Heart left ventricle (tissue), 16 donors: ENCODE measurements at places on chromosomes 5 and 9.

GRCh38 chr5:7410936-7411511 lies 15.1 kb downstream of the ADCY2 start:
- DNase-seq = no peak

DNA sequence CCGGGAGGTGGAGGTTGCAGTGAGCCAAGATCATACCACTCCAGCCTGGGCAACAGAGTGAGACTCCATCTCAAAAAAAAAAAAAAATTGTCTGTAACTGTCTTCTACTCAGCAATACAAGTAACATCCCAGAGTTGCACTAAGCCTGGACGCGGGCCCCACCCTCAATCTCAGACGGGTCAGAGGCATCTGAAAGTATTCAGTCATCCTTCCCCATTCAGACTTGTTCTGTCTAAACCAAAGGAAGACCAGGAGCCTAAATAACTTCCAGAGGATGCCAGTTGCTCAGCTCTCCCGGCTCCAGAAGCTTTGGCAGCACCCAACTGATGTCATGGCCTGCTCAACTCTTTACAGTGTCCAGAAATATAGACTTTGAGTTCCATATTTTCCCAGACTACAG lies 218.6 kb downstream of the AUH start:
- DNase-seq = no peak

DNA sequence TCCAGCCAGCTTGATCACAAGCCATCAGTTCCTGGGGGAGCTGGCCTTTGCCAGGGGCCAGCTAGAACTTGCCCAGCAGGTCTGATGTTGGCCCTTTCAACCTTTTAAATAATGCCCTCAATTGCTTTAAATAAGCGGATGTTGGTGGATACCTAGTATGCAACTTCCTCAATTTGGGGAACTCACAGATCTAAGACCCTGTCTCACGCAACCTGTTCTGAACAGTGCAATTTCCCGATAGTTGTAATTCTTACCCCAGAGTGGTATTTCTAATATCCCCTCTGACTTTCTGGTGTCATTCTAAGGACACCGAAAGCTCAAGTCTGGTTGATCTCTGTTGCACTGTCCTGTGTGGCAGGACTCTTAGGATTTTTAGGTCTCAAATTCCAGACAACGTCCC lies 23.1 kb downstream of the GALNT12 start:
- no peak for DNase-seq

DNA sequence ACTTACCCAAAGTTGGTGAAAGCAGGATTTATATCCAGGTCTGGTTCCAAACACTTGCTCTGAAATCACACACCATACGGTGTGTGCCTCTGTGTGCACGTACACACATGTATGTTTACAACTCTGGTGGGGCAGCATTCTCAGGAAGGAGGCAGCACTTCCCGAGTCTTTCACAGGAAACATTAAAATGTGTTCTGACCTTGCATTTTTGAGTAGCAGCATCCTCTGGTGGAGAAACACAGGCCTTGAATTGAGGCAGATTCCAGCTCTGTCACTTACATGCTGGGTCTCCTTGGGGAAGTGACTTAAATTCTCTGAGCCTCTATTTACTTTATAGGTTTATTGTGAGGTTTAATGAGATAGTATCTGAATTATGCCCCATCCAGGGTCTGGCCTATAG lies 126.4 kb downstream of the RGS3 start:
- DNase-seq = no peak

DNA sequence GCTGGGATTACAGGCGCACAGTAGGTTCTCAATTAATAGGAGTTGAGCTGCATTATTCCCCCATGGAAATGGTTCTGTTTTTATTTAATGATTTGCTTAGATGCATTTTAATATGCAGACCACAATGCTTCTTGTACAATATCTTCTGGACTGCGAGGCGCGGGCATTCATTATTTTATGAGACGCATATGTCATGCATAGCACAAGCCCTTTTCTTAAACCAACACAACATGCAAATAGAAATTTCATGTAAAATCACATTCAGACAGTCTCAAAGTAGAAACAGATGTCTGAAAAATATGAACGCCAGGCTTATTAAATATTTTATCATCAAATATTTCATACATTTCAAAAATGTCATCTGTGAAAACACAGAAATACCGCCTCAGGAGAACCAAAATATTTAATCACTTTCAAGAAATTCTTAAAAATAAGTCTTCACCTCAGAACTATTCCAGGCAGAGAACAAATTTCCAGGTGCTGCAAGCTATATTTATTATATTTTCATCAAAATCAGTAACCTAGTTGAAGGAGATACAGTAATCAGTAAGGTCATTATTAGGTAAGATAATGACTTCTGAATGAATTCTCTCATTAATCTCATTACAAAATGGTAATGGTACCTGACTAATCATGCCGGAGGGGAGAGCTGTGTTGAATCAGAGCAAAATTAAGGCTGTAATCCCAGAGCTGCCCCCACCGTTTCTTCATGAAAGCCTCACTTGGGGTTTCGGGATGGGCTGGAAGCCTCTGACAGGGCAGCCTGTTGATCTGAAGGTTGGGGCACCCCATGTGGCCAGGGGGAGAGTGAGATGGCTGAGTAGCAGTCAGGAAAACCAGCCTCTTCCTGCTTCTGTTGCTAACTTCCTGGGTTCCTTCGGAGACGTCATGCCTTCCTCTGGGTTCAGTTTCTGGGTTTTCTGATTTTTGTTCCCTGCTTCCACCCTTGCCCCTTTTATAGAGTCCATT lies 133.9 kb upstream of the ZNF618 start:
- no peak for DNase-seq

GRCh38 chr9:121268851-121269641 lies 1.1 kb downstream of the GSN start:
- DNase-seq = no peak

DNA sequence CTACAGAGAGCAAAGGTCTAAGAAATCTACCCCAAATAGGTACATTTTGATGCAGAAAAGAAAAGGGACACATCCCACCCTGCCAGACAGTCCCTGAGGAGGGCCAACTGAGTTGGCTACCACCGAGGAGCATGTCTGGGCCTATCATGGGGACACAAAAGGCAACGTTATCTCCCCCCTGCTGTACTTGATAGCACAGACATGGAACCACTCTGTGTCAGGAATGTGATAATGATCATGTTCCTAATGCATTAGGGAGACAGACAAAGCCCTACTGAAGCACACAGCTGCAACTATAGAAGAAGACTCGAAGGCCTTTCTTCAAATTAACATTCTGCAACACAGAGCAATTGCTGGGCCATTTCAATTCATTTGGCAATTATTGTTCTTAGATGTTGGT lies 84.5 kb downstream of the ENC1 start:
- no peak for DNase-seq

DNA sequence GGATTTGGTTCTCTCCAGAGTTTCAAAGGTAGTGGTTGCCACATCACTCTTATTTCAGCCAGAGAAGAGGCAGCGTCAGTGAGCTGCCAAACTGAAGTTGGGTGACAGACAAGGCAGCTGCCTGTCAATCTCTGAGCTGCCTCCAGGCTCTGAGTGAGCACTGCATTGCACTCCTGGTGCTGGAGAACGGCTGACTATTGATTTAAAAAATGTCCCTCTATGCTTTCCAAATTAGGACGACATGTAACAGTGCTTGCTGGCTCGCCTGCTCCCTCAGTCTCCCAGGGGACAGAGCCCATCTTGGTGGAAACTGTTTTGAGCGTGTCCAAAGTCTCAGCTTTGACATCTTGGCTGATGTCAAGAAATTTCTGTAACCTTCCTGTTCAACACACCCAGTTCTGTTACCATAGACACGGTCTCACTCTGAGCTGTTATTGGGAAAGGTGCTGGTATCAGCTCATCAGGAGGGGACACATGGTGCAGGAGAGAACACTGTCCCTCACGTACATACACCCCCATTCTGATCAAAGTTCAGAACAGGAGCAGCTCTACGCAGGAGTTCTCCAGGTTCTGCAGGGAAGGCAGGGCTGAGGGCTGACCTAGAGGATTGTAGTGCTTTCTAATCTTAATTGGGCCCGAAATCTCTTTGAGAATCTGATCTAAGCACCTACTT lies 15.7 kb downstream of the PCDH12 start:
- DNase-seq = no peak

GRCh38 chr5:41186143-41186542 lies 27.2 kb downstream of the C6 start:
- DNase-seq = no peak

DNA sequence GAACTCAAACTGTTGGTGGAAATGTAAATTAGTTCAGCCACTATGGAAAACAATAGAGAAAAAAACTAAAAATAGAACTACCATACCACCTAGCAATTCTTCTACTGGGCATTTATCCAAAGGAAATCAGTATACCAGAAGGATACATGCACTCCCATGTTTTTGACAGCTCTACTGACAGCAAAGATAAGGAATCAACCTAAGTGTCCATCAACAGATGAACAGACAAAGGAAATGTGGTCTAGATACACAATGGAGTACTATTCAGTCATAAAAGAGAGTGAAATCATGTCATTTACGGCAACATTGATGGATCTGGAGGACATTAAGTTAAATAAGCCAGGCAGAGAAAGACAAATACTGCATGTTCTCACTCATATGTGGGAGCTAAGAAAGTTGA lies 21.8 kb upstream of the C9orf40 start:
- no peak for DNase-seq

- DNase-seq = no peak
These were observed 533.2 kb upstream of the SEMA6A start for GRCh38 chr5:117107859-117108258.

DNA sequence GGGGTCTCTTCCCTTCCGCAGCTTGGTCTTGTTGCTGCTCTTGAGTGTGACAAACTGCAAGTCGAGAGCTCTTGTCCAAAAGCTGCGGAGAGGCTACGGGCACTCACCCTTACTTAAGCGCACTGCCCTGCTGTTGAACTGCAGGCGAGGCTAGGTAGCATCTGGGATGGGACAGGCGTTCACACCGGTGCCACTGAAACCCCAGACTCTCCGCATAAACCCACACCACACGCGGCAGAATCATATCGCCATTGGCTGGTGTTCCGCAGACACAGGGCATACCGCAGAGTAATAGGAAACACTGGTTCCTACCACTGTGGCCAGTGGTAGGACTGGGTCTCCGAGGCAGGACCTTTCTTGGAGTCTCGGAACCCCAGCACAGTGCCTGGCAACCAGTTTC lies 2.2 kb upstream of the NPR3 start:
- DNase-seq = no peak

DNA sequence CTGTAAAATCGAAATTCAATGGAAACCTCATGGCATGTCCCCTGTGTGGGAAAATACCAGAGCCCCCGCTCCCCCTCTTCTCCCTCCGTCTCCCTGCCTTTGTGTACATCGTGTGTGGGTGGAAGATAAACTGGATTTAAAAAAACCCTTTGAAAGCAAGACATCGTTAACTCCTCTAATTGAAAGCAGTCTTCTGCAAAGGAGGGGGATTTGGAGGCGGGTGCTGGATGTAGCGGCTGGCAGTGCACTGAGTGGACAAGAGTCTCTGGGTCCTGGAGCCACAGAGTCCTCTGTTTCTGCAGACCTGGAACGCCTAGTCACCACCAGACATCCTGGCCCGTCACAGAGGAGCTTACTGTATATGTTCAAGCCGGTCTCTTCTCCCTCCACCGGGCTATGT lies 169.4 kb downstream of the PAPPA start:
- DNase-seq = no peak

DNA sequence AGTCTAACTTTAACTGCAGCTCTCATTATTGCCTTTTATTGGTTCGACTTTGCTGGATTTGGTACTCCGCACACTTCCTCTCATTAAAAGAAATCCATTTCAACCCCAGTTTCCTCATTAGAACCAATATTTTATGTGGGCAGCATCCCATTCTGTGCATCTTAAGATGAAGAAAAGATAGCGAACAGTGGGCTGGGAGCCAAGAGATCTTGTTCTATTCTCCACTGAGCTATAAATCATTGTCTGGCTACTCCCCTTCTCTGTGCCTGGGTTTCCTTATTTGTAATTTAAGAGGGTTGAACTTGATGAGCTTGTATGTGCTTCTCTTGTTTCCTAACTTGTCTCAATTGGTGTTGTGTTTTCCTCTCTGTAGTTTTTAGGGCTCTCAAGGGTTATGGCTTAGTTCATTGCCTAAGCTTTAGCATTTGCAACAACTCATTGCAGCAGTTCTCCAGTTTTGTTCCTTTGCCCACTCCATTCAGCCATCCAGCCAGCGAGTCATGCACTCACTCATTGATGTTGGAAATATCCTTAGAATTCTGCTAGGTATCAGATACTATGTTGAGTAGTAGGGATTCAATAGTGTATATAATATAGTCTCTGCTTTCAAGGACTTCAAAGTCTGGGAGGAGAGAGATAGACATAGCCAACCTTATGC lies 273.3 kb upstream of the TNC start:
- no peak for DNase-seq

GRCh38 chr9:20197976-20198685 lies 409.3 kb upstream of the SLC24A2 start:
- no peak for DNase-seq

GRCh38 chr9:128628471-128629048 lies 28.1 kb downstream of the DYNC2I2 start:
- DNase-seq = peak; percentile 78

DNA sequence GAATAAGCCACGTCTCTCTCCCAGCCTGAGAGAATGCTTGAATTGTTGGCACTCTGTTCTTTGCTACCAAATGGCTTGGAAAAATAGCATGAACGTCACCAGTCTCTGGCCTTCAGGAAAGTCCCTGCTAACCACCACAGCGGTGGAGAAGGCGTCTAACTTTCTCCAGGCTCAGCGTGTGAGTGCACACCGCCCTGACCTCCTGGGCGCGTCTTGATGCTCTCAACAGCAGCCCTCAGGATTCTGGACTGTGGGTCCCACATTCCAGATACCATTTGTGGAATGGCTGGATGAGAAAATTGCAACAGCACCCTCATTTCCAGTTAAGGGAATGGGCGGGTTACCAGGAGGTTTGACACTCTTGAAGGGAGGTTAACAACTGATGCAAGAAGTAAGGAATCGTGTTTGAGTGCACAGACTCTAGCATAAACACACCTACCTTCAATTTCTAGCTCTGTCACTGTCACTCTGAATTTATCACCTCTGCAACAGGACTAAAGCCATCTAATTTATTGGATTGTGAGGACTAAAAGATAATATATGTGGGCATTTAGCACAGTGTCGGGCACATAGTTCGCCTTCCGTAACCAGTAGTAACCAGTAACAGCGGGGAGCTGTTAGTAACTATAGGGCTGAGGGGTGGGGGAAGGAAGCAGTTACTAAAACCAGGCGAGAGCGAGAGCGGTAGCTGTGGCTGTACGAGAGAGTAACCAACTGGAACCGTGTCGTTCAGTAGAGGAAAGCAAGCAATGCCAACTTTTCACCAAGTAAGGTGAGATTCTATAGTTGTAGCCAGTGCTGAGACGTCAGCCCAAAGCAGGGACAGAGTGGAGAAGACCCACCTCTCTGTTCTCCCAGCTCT lies 807 bp upstream of the PLGRKT start:
- DNase-seq = no peak

GRCh38 chr5:82905986-82906385 lies 171.2 kb downstream of the TMEM167A start:
- no peak for DNase-seq

GRCh38 chr9:75591972-75592371 lies 298.5 kb upstream of the PCSK5 start:
- DNase-seq = no peak

- DNase-seq = no peak
These were observed 5.4 kb downstream of the SRFBP1 start for GRCh38 chr5:121967187-121967586.
